Pulmonary artery endothelial cell (primary cell): ENCODE measurements at places on chromosomes 6 and 20. TPM values are rescaled to one million over a fixed set of nuclear protein-coding genes. Genes with fewer than 3 reads are reported as not detected.
A peak's percentile ranks its signal among the peaks of the same experiment; 100 is the strongest.

Gene KIAA1755
- total RNA-seq, result 0.07 TPM in 2 replicates

- no peak for DNase-seq
These were observed 38.6 kb downstream of the AKIRIN2 start for GRCh38 chr6:87663434-87663833.

- DNase-seq, result no peak
These were observed 51.2 kb upstream of the RANBP9 start for GRCh38 chr6:13762611-13763441.

- no peak for DNase-seq
These were observed 43.8 kb downstream of the PTCHD4 start for GRCh38 chr6:48067148-48067712.

Gene FRK
- 0.07 and 0.14 TPM in 2 replicates for total RNA-seq

DNA sequence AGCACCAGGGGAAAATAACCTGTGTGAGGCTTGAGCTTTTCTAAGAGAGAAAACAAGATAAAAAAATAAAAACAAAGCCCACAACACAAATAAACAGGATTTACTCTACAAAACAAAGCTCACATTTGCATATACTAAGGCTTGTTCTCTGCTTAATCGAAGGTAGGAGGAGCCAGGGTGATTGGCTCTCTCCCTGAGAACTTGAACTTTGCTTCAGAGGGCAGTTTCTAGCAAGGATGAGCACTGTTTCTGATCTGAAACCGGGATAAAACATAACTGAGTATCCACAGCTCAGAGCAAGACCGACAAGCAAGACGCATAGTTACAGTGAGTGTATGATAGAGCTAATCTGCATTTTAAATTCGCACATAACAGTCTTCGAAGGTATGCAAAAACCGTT is 200.6 kb downstream of the PRKN start:
- no peak for DNase-seq

GRCh38 chr6:125546841-125547251 is 202.6 kb upstream of the HEY2 start:
- no peak for DNase-seq

GRCh38 chr6:162058281-162058875 is 669.2 kb downstream of the PRKN start:
- no peak for DNase-seq

DNA sequence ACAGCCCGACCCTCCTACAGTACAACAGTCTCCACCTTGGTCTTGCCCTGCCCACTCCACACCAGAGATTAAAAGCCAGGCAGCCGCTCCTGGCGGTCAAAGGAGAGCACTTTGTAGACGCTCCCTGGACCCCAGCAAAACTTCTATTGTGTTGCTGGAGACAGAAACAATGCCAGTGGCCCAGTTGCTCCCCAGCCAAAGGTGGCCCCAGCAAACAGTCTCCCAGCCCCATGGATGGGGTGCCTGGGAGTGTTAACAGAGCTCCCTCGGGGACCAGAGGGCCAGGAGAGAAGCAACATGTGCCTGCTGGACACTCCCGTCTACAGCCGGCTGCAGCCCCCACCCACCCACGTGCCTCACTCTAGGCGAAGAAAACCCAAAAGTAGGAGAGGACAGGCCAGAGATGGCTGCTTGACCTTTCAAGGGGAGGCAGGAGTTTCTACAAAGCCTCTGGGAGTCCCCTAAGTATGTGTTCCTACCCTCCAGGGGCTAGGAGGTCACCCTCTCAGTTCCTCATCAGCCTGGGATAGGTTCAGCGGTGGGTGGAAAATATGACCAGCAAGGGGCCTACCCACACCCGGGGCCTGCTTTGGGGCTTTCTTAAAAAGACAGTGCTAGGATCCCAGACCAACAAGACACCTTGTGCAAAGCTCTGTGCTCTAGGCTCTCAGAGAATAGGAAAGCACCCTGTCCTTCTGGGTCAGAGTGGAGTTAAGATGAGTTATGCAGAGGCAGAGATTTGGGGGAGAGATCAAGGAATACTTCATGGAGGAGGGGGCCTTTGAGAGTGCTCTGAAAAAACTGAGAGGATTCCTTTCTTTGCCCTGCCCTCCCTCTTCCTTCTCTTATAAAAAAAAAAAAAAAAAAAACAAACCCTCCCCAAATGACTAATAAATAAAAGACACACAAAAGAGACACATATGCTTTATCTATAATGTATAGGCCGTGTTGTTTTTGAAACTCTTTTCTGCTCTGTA is 19.0 kb upstream of the PREX1 start:
- no peak for DNase-seq

DNA sequence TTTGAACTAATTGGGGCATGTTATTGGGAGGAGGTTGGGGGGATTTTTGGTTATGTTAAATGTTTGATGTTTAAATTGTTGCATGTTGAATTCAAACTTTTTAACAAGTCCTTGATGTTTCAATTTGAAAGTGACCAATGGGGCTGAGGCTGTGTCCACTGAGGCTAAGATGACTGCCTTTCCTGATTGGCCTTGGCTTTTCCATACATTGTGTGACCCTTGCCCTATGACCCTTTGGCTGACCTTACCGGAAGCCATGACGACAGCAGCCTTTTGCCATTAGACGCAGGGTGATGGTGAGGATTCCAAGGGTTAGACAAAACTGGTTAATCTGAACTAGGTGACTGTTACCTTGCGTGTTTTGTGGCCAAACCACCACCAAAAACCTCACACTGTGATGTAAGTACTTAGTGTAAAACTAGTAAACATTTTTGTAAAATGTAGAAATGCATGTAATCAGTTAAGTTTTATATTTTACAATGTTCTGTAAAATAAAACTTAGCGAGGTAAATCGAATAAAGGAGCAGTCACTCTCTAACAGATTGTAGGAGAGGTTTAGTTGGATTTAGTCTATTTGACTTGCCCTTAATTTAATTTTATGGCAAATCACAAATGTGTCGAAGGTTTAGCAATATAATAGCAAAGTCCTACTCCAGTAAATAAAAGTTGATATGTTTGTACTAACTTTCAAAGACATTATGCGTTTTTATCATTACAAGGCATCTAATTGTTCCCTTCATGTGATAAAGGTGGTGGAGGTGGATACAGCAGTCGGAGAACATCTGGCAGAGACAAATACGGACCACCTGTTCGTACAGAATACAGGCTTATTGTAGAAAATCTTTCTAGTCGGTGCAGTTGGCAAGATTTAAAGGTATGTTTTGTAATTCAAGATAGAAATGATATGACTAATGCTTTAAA is 1.6 kb downstream of the SRSF6 start:
- no peak for DNase-seq

Gene C6orf15
- total RNA-seq, result not detected in 2 replicates

Gene HLA-DQA1
- not detected in 2 replicates for total RNA-seq

GRCh38 chr20:18973529-18974173 is 160.1 kb downstream of the SCP2D1 start:
- no peak for DNase-seq

DNA sequence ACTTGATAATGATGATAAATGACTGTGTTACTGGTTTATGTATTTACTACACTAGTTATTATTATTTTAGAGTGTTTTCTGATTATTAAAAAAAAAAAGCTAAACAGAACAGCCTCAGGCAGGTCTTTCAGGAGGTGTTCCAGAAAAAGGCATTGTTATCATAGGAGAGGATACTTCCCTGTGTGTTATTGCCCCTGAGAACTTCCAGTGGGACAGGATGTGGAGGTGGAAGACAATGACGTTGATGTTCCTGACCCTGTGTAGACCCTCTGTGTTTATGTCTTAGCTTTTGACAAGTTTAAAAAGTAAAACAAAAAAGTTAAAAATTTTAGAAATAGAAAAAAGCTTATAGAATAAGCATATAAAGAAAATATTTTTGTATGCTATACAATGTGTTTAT is 49.1 kb downstream of the NCOA7 start:
- DNase-seq, result peak; percentile 20

Gene TRIM31
- not detected in 2 replicates for total RNA-seq

DNA sequence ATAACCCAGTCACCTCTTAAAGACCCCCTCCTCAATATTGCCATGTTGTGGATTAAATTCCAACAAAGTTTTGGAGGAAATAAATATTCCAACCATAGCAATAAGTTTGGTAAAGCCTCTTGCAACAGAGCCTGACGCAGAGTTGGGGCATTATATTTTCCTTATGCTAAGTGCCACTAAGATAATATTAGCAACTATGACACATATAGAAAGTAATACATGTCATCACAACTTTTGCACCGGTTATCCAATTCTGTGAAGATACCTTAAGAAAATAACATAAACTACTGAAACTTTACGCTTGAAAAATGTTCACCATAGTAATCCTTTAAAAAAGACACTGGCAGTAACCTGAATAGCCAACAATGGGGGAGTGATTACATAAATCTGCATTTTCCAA is 52.2 kb upstream of the TRERF1 start:
- DNase-seq, result no peak

DNA sequence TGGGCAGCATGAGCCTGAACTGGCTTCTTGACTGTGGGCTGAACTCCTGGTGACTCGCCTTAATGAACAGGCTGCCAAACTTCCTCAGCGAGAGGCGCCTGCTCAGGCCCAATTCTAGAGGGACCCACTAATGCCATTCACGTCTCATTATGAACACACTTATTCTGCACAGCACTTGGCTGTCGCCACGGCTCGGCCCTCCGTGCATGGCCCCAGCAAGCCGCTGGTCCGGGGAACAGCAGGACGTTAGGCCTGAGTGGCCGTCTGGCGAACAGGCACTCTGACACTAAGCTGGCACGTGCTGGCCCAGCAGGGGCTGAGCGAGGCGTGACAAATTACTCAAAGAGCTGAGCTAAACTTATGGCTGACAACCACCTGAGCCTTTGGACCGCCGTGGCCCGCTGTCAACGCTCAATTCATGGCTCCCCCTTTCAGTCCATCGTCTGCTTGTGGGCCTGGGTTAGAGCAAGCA is 45.9 kb downstream of the INSM1 start:
- no peak for DNase-seq

Gene MED20
- 31.0 and 50.1 TPM in 2 replicates for total RNA-seq

- no peak for DNase-seq
These were observed 86.7 kb downstream of the GRM4 start for GRCh38 chr6:34059136-34059731.

Gene SERINC3
- 79.7 and 97.2 TPM in 2 replicates for total RNA-seq

DNA sequence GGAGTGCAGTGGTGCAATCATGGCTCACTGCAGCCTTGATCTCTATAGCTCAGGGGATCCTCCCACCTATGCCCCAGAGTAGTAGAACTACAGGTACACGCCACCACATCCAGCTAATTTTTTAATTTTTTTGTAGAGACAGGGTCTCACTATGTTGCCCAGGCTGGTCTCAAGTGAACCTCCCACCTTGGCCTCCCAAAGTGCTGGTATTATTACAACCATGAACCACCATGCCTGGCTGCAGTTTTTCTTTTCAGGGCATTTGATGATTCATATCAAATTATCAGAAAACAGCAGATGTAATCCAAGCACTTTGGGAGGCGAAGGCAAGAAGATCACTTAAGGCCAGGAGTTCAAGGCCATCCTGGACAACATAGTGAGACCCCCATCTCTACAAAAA is 88.4 kb upstream of the JARID2 start:
- DNase-seq, result no peak

DNA sequence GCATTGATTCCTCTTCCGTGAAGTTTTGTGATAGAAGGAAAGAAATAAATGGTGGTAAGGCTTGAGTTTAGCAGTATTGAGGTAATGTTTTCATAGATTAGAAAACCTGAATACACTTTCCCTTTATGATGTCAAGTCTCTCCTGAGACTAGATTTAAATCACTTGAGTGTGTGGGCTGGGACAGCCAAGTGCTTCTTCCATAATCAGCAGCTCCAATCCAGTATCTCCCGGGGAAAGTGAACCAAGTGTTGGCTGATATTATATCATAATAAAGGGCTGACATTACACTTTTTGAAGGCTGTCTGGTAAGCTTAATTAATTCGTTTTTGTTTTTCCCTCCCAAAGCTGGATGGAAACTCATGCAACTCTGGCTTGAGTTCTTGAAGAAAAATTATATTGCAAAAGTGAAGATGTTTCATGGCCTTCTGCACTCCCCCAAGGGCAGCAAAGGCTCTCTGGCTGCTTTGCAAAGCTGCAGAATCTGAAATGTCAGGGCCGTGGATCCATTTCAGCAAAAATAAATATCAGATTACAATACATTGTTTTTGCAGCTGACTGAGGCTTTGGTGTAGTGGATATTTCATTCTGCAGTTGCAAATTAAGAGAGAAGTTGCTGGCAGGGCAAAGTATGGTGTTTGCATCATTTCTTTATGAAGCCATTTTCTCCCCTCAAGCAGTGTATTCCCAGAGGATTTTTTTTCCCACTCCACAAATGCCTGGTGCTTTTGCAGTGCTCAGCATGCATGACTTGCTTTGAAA is 101.2 kb downstream of the MKKS start:
- no peak for DNase-seq

- no peak for DNase-seq
These were observed 14.6 kb upstream of the CCR6 start for GRCh38 chr6:167108278-167108677.

DNA sequence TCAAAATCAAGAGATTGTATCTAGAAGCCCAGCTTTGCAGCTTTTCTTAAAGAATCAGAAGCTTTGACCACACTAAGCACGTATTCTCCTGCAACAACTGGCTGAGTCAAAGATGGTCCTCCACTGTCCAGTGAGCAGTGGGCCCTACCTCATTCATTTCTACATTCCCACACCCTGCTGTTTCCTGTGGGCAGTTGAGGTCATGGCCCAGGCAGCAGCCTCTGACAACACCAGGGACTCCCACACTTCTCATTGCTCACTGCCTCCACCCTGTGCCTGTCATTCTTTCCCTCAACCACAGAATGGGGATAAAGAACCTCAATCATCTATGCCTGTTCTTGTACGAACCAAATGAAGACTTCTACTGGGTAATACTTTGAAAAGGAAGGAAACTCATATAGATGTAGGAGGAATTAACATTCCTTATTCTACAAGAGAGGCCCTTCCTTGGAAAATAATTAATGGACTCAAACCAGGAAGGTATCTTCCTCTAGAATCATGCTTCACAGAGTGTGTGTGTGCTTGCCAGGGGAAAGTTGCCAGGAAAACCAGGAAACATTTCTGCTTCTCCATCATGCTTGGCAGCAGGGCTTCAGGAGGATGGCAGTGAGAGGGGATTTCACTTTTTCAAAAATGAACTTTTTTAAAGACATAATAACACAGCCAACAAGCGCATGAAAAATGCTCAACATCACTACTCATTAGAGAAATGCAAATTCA is 191.7 kb upstream of the RIN2 start:
- no peak for DNase-seq

Gene COL19A1
- not detected in 2 replicates for total RNA-seq

DNA sequence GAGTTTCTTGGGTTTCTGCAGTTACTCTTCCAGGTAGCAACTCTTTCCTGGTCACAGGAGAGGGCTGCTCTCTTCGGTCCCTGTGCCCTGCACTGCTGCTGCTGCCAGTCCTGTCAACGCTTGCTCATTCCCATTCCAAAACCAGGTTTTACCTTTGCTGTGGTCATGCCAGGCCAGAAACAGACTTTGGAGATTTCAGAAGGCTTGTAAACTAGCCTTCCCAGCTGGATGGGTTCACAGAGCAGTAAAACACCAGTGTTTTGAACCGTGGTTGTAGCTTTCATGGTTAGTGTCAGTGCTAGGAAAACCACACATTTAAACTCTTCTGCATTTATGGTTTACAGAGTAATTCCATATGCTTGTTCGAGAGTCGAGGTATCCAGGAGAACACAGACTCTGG is 16.2 kb downstream of the ARFGEF2 start:
- no peak for DNase-seq

Gene MOG
- not detected in 2 replicates for total RNA-seq

Gene FOXF2
- not detected in 2 replicates for total RNA-seq
